ENCODE measurements at places on chromosomes 5 and 9.
A peak's percentile ranks its signal among the peaks of the same experiment; 100 is the strongest.

DNA sequence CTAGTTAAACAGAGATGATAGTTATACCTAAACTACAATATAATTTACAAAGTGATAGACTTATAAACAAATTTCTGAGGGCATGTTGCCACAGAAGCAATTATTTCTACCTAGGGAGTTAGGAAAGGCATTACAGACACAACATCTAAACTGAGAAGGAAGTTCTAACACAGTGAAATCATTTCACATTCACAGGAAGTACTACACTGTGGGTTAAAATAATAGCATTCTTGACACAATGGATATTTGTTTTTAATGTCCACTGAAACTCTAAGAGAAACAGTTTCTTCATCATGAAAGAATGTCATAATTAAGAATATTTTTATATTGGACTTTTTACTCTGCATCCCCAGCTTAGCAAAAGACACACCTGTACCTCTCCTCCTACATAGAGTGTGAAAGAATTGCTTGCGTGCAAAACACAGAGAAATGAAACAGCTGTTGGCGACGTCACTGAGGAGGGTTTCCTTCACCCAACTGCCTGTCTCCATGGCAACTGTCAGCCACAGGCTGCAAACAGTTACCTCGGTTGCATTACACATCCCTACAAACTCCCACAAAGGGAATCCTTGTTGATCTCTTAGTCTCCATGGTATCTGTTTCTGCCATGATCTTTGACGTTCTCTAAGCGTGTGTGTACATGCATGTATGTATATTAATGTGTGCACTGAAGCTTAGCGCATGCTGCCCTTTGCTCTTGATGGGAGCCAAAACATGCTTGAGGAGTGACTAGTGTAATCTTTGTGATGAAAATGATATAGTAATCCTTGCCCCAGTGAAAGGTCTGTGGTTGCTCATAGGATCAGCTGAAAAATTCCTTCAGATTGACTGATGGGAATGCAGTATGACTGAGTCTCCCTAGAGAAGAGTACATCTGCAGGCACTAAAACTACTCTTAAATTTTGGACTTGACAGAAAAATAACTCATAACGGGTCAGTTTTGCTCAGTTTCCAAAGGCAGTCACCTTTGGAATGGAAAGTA lies 168.5 kb downstream of the ACTL7B start:
- DNase-seq = peak; percentile 93

DNA sequence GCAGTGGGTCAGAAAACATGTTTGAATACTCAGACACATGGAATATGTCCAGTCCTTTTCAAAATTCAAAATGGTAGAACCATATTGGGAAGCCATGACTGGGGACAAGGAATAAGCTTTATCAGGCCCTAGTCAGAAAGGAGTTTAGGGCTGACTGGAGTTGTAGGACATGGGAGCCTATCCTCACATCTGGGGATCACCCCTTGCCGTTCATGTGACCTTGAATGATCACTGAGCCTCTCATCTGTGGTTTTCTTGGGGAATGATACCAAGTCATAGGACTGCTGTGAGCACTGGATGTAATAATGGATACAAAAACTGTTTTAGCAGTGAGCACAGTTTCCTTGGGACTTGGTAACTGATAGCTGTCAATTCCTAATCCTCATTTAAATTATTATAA lies 84.7 kb downstream of the IQGAP2 start:
- no peak for DNase-seq

GRCh38 chr5:150561192-150561512 lies 53.2 kb downstream of the NDST1 start:
- no peak for DNase-seq

DNA sequence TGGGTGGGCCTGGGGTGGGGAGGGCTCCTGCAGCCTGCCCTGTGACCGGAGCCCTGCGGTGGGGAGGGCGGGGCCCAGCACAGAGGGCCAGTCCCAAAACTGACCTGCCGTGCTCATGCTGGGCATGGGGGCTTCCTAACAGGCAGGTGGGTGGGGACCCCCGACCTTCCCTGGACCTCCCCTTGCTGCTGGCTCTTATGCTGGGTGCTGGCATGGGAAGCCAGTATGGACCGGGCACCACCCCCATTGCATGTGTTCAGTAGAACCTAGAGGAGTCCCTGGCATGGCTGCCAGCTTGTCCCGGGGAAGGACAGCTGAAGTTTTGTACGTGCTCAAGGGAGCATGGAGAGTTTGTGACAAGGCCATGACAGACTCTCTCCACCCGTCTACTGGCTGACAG lies 37.1 kb downstream of the WNK2 start:
- DNase-seq = no peak

- DNase-seq = no peak
These were observed 5.2 kb upstream of the HDHD3 start for GRCh38 chr9:113381909-113382411.

DNA sequence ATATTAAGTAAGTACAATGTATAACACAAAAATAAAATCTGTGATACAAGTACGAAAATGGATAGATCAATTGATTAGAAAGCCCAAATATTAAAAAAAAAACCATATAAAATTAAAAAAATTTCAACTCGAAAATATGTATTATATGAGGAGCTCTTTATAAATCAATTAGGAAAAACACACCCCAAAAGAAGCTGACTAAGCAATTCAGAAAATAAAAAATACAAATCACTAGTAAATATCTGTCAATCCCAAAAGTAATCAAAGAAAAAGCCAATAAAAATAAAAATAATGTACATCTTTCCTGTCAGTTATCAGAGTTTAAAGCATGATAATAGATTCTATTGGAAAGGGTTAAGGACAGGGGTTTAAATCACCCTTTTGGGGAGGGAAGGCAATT lies 10.2 kb upstream of the ACSL6 start:
- DNase-seq = no peak

DNA sequence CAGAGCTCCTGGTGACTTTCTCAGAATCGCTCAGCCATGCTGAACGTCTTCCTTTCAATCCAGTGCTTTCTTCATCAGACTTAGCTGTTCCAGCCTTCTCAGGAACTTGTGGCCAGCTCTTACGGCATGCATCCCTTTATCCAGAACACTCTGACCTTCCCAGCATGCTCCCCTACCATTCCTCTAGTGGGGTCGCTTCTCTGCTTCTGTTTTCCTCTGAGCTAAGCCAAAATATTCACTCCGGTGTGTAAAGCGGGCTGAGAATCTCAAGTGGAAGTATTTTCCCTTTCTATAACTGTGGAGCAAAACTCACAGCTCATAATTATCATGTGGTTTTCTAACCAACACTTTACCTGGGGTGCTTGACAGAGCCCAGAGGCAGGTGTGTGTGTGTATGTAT lies 6.2 kb downstream of the DCANP1 start:
- DNase-seq = no peak

DNA sequence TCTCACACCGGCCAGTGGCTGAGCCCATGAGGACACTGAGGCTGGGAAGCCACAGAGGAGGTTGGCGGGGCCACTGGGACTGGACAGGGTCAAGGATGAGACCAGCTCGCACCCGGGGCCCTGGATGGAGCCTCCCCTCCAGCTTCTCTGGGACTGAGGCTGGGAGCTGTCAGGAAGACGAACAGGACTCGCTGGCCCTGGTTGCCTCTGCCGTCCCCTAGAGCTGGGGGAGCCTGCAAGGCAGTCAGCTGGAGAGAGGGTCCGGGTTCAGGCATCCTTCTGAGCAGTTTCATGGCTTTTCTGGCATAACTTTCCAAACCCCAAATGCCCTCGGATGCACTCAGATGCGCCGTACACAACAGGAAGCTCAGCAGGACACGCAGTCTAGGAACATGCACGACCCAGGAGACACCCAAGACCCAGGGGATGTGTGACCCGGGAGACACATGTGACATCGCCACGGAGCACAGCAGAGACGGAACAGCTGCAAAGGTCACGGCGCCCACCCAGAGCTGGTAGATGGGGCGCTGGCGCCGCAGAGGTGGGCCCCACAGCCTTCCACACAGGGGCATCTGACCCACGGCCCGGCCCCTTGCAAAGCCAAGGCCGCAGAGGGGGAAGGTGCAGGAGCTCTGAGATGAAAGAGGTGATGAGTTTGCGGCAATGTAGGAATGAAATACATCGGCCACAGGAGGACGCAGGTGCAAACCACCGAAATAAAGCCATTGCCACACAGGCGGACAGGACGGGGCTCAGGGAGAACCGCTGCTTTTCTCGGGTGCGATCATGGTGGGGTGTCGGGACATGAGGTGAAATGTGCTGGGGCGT lies 17.1 kb downstream of the TPPP start:
- DNase-seq = no peak

DNA sequence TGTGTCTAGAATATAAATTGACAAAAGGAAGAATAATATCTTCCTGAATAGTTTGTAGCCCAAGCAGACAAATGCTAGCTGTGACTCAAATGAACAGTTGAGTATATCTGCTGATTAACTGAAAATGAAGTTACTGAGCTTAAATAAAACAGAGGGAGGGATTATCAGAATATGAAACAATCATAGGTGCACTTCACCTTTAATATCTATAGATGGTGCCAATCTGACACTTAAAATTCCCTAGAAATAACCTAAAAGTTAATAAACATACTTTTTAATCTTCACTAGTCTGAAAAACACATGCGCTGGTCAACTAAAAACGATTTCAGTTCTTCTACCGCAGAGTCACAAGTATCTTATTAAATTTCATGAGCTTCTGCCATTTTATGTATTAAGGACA lies 280.8 kb upstream of the RASA1 start:
- no peak for DNase-seq

DNA sequence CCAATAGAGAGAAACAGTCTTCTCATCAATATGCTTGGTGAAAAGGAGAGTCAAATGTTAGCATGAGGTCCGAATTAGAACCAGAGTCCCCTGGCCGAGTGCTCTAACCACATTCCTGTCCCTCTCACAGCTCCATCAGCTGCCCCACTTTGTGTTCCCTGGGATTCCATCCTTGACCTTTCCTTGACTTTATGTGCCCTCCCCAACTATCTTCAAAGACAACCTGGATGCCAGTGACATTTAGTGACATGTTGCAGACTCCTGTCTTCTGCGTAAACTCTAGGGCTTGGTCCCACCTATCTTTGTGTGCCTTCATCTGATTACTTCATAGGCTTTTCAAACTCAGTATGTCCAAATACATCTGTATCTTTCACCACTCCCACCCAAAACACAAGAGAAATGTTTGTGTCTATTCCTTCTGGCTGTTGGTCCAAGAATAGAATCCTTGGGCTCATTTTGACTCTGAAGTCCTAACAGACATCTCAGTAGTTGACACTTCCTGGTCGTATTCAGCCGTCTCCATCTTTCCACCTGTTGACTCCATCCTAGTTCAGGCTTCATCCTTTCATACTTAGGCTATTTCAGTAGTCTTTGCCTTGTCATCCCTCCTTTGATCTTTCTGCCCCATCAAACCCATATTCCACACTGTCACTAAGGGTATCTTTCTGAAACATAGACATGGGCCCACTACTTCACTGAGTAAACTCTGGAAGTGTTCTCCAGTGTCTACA lies 101.4 kb upstream of the CD180 start:
- no peak for DNase-seq

GRCh38 chr5:50658246-50658645 lies 8.2 kb upstream of the PARP8 start:
- no peak for DNase-seq

GRCh38 chr5:138815529-138815928 lies 59.6 kb downstream of the LRRTM2 start:
- DNase-seq = no peak

- no peak for DNase-seq
These were observed 40.6 kb downstream of the HABP4 start for GRCh38 chr9:96490534-96491078.

- DNase-seq = peak; percentile 69
These were observed 38.4 kb downstream of the EGR1 start for GRCh38 chr5:138503487-138504270.

- no peak for DNase-seq
These were observed 10.1 kb downstream of the IRF1 start for GRCh38 chr5:132480546-132480892.

DNA sequence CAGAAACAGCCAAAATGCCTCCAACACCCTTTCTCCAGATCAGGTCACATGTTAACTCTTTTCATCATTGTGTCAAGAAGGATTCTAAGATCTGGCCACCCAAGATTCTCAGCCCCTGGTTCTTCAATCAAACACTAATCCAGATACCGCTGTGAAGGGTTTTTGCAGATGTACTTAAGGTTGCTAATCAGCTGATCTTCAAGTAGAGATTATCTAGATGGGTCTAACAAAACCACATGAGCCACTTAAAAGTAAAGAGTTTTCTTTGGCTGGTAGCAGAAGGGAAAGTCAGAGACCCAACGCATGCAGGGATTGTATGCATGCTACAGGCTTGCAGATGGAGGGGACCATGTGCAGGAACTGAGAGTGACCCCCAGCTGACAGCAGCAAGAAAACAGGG lies 267.9 kb downstream of the CDK5RAP2 start:
- DNase-seq = no peak

DNA sequence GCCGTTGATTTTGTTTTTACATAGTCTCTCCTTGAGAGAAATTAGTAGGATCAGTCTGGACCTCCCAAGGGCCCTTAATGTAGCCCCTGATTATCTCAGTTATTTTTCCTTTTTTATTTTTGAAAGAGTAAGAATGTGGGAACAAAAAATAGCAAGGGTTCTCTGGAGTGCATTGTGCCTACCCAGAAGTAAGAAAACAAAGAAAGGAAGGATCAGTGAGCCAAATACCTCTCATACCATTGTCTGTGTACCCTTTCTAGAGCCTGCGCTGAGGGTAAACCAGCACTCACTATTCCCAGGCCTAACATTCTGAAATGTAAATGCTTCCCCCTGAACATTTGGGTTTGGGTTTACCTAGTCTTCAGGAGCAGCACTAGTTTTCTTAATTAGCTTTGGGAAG lies 213.0 kb upstream of the TARS1 start:
- no peak for DNase-seq

GRCh38 chr5:53671447-53671846 lies 111.0 kb downstream of the NDUFS4 start:
- no peak for DNase-seq

DNA sequence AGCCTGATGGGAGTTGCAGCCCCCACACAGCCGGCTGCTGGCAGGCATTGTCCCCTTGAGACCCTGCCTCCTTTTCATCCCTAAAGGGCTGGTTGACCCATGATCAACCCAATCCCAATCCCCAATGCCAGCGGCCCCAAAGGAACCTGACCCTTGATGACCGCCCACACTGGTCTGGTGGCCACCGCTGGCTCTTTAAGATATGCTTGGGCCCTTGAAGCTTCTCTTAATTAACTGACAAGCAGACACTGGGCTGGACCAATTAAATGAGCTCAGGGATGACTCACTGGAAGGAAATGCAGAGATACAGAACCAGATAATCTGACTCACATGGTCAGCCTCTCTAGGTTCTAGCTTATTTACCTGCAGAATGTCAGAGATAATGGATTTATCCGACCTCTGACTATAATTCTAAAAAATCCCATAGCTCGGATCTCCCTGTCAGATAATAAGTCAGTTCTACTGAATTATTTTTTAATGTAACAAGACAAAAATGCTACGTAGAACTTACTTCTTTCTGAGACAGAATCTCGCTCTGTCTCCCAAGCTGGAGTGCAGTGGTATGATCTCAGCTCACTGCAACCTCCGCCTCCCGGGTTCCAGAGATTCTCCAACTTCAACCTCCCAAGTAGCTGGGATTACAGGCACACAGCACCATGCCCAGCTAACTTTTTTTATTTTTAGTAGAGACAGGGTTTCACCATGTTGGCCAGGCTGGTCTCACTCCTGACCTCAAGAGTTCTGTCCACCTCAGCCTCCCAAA lies 11.1 kb upstream of the MLANA start:
- DNase-seq = peak; percentile 88

GRCh38 chr5:74201334-74202081 lies 439.0 kb downstream of the ENC1 start:
- peak; percentile 83 for DNase-seq

- no peak for DNase-seq
These were observed 771.2 kb upstream of the DMAC1 start for GRCh38 chr9:8570776-8571175.
